ENCODE measurements at places on chromosomes 3 and 15.

GRCh38 chr15:80188251-80188650, 35.5 kb downstream of the FAH start:
- DNase-seq: no peak

GRCh38 chr3:50163572-50164455, 8.7 kb downstream of the SEMA3F start:
- no peak for DNase-seq

DNA sequence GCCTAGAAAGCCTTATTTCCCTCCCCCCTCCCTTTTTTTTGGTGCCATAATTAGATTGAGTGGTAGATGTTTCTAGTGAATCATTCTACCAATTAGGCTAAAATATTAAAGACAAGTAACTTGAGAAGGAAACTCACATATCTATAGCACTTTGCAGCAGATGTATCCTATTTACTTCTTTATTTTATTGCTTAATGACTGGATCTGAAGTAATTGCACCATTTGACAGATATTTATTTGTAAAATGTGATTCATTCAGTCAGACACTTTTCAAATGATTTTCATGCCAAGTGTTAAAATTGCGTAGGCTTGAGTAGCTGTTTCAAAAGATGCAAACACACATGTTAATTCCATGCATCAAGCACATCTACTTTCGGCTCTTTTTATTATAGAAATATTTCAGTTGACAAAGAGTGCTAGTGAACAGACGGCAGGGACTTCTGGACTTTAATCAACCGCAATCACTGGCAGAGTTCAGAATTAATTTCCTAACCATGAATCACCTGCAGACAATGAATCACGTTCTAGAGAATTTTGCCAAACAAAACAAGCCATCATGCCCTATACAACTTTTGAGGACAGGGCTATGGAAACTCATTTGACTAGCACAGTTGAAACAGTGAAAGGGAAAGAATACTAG, 636.8 kb downstream of the MECOM start:
- no peak for DNase-seq

DNA sequence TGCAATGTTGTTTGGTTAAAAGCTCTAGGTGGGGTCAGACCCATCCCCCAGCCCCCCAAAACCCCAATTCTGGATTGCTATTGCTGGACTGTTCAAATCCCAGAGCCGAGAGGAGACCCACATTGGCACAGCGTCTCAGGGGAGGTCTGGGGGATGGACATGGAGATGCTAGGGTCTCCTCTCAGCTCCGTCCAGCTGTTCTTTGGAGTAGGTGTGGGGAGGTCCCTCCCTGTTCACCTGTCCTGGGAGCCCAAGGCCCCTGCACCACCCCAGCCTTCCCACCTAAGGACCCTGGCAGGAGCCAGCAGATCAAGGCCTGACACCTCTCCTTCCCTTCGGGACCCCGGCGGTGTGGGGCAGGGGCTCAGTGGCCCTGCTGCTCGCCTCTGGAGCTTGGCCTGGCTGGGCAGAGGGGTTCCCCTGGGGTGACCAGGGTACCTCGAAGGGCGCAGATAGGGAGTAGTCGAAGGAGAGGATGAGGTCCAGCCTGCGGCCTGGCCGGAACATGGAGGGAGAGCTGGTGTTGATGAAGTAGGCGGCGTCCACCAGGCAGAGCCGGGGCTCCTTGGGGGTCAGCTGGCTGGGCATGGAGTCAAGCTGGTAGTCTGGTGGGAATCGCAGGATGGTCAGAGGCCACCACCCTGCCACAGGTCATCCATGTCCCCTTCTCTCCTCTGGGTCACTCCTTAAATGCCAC, 23.9 kb downstream of the PLA2G4D start:
- no peak for DNase-seq

DNA sequence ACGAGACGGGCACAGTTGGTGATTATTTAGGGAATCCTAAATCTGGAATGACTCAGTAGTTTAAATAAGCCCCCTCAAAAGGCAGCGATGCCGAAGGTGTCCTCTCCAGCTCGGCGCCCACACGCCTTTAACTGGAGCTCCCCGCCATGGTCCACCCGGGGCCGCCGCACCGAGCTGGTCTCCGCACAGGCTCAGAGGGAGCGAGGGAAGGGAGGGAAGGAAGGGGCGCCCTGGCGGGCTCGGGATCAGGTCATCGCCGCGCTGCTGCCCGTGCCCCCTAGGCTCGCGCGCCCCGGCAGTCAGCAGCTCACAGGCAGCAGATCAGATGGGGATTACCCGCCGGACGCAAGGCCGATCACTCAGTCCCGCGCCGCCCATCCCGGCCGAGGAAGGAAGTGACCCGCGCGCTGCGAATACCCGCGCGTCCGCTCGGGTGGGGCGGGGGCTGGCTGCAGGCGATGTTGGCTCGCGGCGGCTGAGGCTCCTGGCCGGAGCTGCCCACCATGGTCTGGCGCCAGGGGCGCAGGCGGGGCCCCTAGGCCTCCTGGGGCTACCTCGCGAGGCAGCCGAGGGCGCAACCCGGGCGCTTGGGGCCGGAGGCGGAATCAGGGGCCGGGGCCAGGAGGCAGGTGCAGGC, 318.0 kb downstream of the FGF12 start:
- DNase-seq: no peak

DNA sequence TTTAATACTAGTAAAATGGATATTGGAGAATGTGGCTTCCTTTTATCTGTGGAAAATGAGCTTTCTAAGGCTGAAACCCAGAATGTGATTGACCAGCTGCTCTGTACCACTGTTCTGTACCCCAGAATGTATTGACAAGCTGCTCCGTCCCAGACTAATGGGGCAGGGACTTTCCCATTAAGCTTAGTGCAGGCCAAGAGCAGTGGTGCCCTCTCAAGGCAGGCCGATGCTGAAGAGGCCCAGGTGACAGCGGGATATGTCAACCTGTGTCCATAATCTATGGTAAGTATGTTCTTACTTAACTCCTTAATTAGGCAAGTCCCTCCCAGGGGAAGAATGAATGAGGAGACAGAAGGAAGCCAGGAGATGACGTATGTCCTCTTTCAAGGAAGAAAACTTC, 31.1 kb downstream of the SGO1 start:
- no peak for DNase-seq

DNA sequence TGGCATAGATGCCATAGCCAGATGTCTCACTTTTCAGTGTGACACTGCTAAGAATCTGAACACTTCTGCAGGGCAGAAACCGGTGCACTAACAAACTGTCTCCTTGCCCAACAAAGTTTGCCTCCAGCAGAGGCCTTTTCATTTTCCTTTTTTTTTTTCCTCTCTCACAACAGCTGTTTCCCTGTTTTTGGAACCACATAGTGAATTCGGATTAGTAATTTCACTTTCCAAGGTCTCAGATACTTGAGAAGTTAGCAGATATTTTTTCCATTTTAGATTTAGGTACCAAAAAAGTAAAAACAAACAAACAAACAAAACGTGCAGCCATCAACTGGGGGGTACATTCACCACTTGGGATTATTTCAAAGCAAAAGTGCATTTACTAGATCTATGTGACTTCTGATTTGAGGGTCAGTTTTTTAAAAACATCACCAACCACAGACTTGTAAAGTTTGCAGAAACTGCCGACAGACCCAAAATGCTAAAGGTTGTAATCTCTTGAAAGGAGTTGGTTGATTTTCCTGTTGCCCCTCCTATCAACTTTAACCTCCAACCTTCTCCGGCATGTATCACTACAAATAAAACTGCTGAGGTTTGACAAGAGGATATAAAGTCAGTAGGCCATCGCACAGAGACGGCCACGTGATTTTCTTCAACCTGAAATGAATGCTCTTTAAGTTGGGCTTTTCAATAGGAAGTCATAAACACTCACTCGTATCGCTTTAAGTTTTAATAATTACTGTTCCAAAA, 169.1 kb downstream of the CDIN1 start:
- DNase-seq: no peak

DNA sequence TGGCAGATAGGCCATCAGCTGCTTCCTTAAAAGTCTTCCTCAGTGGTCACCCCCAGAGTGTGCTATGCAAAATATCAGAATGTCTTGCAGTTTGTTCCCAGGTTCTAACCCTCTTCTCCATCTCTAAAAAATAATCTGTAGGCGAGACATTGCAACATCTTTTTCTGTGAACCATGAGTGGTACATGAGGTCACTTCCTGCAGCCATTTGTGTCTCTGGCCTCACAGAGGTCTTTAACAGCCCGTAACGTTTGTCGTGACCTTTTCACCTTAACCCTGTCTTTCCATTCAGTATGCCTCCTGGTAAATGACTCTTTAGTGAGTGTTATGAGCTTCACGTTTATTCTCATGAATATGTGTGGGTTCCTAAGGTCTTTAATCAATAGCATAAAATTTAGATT, 145.4 kb downstream of the KLHL25 start:
- no peak for DNase-seq

DNA sequence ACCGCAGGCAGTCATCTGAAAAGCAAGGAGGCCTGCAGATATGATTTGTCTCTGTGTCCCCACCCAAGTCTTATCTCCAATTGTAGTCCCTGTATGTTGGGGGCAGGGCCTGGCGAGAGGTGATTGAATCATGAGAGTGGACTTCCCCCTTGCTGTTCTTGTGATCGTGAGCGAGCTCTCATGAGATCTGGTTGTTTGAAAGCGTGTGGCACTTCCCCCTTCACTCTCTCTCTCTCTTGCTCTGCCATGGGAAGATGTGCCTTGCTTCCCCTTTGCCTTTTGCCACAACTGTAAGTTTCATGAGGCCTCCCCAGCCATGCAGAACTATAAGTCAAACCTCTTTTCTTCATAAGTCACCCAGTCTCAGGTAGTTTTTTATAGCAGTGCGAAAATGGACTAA, 83.3 kb downstream of the TMCO5A start:
- DNase-seq: no peak

- no peak for DNase-seq
Observed at GRCh38 chr3:5616873-5617272, 429.4 kb downstream of the EDEM1 start.

DNA sequence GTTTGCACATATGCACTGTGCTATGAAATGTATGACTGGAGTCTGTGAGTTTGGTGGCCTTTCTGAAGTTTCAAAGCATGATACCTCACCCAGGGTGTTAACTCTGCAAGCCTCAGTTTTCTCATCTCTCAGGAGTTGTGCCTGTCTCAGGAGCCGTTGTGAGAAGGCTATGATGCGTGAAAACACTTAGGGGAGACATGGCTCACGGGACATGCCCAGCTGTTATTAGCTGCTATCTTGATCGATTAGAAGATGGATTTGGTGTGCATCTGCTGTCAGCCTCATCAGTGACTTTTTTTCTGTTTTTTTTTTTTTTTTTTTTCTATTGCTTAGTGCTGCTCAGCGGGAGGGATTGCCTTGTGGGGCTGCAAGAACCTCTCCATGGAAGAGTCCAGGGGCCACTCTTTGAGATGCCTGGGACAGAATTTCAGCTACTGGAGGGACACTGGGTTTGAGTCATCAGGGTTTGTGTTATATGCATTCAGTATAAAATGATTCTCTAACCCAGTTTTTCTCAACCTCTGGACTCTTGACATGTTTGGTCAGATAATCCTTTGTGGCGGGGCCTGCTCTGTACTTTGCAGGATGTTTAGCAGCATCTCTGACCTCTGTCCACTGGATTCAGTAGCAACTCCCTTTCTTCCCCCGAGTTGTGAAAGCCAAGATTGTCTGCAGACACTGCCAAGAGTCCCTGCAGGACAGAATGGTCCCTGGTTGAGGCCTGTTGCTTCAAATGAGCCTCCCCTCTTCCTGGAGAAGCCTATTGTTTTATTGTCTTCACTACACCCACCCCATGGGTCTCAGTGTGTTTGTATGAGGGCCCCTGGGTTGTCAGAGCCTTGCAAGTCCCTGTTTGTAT, 181.4 kb downstream of the CACNA2D3 start:
- DNase-seq: no peak

GRCh38 chr15:22240403-22240802, 160.1 kb downstream of the OR4M2 start:
- DNase-seq: no peak

DNA sequence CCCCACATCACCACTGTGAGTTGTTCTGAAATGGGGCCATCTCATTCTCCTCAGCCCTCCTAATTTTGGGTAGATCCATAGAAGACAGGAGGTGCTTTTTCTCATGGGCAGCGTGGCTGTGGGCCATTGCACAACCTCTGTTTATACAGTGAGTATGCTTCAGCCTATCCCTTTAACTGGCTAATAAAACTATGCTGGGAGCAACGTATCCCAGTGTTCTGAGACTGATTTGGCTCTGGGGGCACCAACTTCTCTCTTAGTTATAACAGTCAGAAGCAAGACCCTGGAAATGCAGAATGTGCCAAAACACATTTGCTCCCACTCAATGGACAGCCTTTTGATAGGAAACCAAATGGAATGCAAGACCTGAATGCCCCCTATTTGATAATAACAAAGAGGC, 97.1 kb upstream of the ICE2 start:
- no peak for DNase-seq

- no peak for DNase-seq
Observed at GRCh38 chr3:197541756-197542539, 13.8 kb downstream of the BDH1 start.

- DNase-seq: no peak
Observed at GRCh38 chr3:52779011-52779836, 1.8 kb downstream of the ITIH1 start.

DNA sequence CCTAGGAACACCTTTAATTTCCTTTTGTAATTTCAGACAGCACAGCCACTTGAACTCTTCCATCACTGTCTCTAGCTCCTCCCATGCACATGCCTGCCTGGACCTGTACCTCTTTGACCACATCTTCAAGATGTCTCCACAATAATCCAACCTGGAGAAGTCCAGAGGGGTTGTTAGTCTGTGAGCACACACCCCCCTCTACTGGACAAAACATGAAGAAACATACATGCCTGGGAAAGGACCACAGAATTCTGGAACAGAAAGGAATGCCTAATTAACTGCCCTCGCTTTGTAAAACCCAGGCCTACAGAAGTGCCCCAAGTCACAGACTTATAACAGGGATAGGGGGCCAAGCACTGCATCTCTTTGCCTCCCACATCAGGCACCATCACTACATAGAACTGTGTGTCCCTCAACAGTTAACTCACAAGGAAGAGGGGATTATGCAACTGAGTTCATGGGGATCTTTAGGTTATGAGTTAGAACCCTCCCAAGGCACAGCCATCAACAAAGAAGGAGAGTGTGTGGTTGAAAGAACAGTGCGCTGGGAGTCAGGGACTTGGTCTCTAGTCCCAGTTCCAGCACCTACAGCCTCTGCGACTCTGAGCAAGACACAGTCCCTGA, 61.7 kb downstream of the FMN1 start:
- no peak for DNase-seq

DNA sequence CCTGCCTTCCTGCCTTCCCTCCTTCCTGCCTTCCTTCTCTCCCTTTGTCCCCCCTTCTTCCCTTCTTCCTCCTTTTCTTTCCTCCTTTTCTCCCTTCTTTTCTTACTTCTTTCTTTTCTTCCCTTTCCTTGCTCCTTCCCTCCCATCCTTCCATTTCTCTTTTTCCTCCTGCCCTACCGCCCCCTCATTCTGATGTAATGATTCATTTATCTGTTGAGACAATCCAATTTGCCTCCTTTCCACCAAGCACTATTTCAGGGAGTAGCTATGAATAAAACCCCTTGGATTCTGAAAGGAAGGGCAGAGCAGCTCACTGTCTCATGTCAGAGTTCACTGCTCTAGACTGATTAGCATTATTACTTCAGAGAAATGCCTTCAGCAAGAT, 462.6 kb downstream of the PDCD6IP start:
- DNase-seq: no peak

GRCh38 chr3:149511040-149511626, 36.6 kb downstream of the TM4SF4 start:
- no peak for DNase-seq
